ENCODE measurements at places on chromosomes 3 and 15. TPM values are rescaled to one million over a fixed set of nuclear protein-coding genes. Genes with fewer than 3 reads are reported as not detected.

- peak; percentile 14 for DNase-seq
Observed at GRCh38 chr3:100087198-100087597, 27.1 kb downstream of the FILIP1L start.

DNA sequence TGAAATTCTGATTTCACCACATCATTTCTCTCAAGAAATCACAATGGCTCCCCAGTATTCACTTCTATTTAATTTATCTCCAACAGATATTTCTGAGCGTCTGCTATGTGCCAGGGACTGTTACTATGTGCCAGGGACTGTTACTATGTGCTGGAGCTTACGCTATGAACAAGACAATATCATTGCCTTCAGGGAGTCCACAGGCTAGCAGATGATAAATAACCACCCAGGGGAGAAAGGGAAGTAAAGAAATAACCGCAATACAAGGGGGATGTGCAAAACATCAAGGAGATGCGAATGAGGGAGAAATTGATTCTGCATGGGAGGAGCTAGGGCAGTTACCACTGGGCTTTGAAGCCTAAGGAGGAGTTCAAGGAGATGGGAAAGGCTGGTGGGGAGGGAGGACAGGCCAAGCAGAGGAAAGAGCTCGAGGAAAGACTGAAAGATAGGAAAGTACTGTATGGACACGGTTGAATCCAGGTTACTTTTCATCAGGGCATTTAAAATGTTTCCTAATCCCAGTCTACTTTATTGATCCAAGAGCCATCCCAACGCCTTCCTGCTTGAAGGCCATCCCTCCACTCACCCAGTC lies 2.5 kb downstream of the THSD4 start:
- DNase-seq, result no peak

TARS3 gene
- total RNA-seq, result 9.1 TPM

GRCh38 chr3:195918176-195918575 lies 9.8 kb upstream of the TNK2 start:
- no peak for DNase-seq

GRCh38 chr15:99095626-99096025 lies 9.3 kb upstream of the SYNM start:
- no peak for DNase-seq

FANCD2OS gene
- not detected for total RNA-seq

GRCh38 chr3:53805463-53806159 lies 40.6 kb downstream of the CHDH start:
- no peak for DNase-seq

DNA sequence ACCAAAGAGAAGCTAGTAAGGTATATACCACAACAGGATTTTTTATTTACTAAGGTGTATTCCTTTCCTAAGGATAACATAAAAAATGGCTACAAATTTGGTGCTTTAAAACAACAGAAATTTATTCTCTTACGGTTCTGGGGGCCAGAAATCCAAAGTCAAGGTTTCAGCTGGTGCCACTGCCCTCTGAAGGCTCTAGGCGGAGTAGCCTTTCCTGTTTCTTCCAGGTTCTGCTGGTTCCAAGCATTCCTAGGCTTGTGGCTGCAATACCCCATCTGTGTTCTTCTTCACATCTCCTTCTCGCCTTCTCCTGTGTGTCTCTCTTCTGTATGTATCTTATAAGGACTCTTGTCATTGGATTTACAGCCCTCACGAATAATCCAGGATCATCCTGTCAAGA lies 549.9 kb downstream of the GRM7 start:
- DNase-seq, result no peak

DNA sequence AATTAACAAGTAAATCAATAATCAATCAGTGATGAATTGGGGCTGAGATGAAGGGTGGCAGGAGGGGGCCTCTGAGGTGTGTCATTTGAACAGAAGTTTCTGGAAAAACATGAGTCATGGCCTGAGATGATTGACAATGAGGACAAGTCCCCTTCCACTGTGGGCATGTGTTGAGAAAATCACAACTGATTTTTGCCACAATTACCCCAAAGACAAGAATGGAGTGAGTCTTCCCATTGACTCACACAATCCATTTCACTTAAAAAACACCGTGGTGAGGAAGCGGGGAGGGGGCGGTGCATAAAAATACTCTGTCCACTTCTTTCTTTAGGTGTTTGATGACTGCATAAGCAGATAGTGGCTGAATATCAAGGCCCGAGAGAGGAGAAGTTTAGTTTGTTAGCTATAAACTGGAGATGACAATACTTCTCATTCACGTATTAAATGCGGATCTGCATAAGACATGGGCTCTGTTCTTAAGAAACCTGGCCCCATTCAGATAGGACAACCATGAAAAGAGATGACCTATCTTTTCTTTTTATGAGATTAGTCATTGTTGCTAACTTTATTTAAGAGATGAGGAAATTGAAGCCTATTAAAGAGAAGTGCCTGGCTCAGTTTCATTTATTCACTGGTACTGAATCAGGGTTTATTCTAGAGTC lies 34.7 kb downstream of the SHC4 start:
- DNase-seq, result no peak

GRCh38 chr15:90481023-90481422 lies 48.7 kb upstream of the CRTC3 start:
- no peak for DNase-seq

GRCh38 chr3:61864886-61865285 lies 303.5 kb downstream of the PTPRG start:
- no peak for DNase-seq

- peak; percentile 62 for DNase-seq
Observed at GRCh38 chr3:115092220-115092791, 54.8 kb downstream of the ZBTB20 start.

GRCh38 chr15:90184119-90184785 lies 16.9 kb upstream of the SEMA4B start:
- DNase-seq, result no peak

- no peak for DNase-seq
Observed at GRCh38 chr3:112734171-112734570, 93.2 kb upstream of the CCDC80 start.
